ENCODE measurements at places on chromosomes 7 and 10. TPM values are rescaled to one million over a fixed set of nuclear protein-coding genes. Genes with fewer than 3 reads are reported as not detected.

Gene ANLN
- 63.4 TPM for total RNA-seq

GRCh38 chr10:47237316-47238260 is 62.4 kb upstream of the GDF10 start:
- no peak for DNase-seq

DNA sequence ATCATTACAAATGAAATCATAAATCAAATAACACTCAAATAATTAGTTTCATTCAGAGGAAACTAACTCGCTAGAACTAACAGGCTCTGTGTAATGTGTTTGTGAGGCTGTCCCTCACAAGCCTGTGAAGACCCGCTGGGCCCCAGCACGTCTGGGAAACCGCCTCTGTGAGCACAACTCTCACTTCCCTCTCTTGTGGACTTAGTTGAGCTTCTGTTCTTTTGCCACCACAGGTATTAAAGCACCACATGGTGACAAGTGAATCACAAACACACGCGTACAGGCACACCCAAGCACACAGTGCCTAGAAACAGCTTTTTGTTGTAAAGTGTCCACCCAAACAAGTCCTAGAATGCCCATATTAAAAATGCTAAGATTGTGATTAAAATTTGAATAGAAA is 51.0 kb downstream of the ZNF777 start:
- DNase-seq = no peak

- no peak for DNase-seq
Measured at GRCh38 chr7:101669307-101669706, 40.2 kb upstream of the MYL10 start.

DNA sequence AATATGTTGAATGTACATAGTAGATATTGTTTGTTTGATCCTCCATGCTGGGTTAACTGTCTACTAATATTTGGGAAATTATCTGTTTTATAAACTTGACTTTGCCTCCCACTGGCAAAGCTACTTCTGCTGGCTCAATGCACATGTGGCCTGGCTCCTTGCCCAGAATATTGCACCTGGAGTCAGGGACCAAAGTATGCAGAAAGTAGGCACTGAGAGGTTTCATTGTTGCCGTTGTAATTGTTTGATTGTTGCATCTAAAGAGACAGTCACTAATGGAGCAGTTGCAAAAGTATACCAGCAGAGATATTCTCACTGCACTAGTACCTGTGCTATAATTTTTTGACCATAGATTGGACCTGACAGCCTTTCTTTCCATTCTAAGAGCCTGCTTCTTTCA is 137.8 kb upstream of the CNTNAP2 start:
- DNase-seq = no peak

- DNase-seq = no peak
Measured at GRCh38 chr7:106954840-106955239, 89.7 kb upstream of the PRKAR2B start.

DNA sequence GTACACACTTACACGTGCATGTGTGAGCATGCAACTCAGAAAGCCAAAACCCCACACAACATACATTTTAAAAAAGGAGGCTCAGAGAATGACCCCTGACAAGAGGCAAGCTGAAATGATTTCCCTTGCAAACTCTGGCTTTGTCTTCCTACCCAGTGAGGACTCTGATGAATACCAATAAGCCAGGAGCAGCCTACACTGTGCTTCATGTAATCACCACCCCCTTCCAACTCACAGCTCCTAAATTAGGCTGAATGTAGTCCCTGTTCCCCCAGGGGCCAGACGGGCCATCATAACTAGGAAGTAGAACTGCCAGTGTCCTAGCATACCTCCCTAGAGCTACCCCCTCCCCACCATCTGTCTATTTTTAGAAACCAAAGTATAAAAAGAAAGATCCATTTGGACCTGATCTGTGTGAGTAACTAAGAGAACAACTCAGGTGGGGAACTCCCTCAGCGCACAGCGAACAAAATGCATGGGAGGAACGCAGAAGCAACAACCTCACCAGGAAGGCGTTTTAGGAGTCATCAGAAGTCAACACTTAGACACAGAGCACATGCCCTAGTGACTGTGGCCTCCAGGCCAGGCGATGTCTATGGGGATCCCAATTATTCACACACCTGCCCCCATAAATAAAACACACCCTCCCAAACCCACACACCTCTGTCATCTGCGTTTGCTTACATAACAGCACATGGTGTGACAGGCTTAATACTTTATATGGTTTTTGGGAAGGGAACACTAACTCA is 1.9 kb downstream of the DGKI start:
- DNase-seq = no peak

DNA sequence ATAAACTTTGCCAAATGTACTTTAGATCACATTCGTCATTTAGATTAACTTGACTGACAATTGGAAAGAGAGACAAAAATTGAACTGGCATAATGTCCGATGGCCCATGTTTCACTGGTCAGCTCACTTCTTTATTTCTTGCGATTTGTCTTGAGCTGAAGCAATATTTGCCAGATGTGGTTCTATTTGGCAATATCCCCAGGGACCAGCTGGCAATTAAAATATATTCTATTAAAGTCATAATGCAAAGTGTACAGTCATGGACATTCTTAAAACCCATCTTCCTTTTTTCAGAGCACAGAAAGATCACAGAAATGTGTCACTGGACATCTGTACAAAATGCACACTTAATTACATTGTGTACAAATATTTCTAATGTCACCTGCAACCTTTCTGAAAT is 26.3 kb downstream of the NEBL start:
- no peak for DNase-seq

Data from activated naive CD4-positive, alpha-beta T cell treated with anti-CD3 and anti-CD28 coated beads, Interleukin-2, amount 50 U/mL, for 72 hours (primary cell).